ENCODE measurements at places on chromosomes 2 and 18. TPM values are rescaled to one million over a fixed set of nuclear protein-coding genes. Genes with fewer than 3 reads are reported as not detected.

- no peak for DNase-seq
These were observed 112.3 kb downstream of the MEP1B start for GRCh38 chr18:32301976-32302743.

DNA sequence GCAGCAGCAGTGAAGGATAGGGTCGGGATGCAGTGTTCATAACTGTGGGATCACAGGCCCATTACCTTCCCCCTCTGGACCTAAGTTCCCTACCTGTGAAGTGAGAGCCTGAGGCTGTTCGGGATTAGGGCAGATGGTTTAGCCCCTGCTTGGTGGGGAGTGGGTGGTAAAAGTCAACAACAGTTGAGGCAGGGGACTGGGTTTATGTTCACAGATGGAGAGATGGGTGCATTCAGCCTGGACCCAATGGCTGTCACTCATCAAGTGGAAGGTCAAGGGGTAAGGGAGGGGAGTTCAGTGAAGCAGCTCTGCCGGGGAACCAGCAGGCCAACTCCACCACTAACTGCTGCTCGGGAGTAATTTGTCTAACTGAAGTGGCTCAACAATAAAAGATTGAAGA is 180.4 kb downstream of the FAM210A start:
- no peak for DNase-seq

DNA sequence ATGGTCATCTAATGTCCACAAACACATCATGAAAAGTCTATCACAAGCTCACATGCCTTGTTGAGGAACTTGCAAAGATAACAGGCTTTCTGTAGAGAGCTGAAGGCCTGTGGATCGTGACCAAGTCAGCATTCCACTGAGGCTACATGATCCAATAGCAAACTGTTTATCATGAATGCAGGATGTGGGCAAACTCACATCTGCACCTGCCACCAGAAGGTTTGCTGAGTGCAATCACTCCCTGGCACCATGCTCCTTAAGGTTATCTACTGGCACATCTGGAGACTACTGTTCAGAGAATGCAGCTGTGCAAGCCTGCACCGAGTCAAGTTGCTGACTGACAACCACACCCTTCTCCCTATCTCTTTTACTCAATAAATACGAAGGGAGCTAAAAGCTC is 67.3 kb upstream of the ACAA2 start:
- no peak for DNase-seq

DNA sequence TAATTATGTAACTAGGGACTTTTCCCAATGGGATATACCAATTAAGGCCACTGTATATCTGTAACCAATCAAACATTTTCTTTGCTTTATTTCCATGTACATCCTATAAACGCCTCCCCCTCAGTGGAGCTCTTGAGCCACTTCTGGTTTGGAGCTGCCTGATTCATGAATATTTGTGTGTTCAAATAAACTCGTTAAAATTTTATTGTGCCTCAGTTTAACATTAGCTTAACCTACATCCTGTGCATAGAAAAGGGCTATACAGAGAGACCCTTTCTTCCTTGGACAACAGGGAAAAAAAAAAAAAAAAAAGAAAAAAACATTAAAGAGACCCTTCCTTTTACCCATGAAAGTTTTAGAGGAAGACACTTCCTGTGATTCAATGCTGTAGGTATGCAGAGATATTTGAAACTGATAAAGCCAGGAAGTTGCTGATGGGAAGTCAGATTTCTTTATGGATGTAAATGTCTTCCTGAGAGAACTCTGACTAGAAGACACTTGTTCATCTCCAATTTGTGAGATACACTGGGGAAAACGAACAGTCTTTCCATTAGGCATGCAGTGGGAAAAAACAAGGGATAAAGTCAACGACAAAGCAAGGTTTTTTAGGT is 614.6 kb upstream of the SOX11 start:
- no peak for DNase-seq

SERPINB2 gene
- 1.9 TPM for total RNA-seq

ZNF532 gene
- 70.2 TPM for total RNA-seq

DNA sequence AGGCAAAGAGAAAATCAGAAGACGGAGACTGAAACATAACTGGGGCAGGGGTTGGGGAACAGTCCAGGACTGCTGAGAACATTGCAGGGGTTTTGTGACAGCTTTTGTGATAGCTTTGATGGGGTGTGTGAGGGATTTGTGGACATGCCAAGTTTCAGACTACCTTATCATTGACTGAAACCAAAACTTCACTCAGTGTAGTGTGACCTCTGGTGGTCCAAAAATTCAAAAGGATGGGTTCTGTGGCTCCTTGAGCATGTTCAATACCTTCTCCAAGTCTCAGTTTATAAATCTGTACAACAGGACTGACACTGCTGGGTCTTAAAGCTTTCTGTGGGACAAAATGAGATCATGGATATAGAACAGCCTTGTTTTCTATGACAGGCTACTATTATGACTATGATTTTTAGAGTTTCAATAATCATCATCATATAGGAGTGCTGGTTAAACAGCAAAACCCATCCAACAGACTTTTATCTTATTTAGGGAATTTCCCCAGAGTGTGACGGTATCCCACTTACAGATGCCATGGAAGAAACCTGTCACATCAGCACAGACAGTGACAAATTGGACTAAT is 259.2 kb upstream of the SLC14A2 start:
- no peak for DNase-seq

DNA sequence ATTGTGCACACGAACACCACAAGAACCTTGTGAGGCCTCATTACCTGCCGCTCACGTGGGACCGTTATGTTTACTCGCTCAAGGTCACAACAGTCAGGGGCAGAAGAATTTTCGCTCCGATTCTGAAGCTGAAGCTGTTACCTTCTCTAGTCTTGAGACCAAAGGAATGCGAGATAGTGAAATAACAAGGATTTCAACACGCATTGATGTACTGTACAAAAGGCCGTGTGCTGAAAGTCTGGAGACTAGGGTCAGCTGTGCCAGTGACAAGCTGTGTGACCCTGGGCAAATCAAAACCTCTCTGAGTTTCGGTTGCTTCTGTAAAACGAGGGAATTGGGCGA is 583 bp downstream of the NEMP2 start:
- DNase-seq, result no peak

AMER3 gene
- not detected for total RNA-seq

All from epithelial cell of proximal tubule (primary cell).